ENCODE measurements at places on chromosomes 11 and 22.
A peak's percentile ranks its signal among the peaks of the same experiment; 100 is the strongest.

- DNase-seq, result no peak
These were observed 4.0 kb upstream of the CDKN1C start for GRCh38 chr11:2889362-2890273.

DNA sequence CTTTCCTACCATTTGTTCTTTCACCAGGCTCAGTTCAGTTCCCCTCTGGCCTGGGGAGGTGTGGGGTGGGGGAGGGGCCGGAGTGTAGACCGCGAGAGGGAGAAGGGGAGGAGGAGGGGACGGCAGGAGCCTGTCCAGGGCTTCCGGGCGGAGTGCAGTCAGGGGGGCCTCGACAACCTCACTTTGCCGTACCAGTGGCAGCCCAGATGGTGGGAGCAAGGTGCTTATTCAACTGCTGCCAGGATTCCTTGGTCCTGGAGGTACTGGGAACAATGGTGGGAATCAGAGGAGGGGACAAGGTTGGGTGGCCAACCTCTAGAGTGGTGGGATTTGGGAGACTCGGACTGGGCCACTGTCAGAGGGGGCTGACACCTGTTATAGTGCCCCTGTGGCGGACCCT is 1.2 kb downstream of the BACE1 start:
- no peak for DNase-seq

DNA sequence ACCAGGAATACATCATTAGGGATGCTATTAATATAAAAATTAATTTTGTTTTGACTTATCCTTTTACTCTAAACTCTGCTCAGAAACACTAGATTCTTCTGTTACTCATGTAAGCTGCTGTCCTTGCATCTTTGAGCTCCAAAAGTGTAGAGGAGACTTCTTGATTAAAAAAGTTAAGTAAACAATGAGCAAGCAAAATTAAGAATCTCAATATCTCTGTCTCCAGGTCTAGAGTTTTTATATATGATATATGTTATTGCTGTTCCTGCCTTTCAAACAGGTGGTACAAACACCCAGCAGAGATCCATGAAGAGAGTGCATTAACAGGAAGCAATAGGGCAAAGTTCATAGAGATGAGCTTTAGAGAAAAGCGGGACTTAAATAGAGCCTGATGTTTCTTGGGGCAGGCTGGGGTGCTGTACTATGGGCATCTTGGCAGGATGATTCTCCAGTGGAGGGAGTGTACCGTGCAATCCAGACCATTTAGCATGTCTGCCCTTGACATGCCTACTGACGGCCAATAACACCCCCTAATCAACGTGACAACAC is 6.9 kb downstream of the MAPK1 start:
- DNase-seq, result no peak

DNA sequence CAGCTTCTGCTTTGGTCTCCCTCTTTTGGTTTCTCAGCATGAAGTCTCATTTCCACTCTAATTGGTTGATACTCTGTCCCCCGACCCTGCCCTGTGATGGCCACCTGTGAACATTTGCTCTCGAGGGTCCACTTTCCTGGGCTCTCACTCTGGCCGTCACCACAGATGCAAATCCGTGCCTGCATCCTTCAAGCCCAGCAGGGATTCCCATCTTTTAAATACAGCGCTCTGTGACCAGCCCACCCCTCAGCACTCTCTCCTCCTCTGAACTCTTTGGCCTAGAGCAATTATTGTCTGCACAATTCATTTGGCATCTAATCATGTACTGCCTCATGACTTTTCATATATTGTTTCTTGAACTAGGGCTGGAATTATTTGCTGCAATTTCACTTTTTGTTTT is 26.0 kb downstream of the PKNOX2 start:
- DNase-seq, result no peak

DNA sequence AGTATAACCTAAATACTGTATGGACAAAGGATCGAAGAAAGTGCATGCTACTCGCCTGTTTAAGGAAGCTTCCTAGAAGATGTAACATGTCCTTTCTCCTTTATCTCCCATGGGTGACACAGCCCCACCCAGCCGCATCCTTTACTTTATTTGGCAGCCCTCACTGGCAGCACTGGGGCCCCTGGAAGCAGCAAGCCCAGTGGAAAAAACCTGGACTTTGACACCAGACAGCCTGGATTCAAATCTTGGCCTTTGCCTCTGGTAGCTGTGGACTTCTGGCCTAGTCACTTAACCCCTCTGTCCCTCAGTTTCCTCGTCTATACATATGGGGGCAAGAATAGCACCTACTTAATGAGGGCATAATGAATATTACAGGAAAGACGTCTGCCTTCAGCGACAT is 67.1 kb downstream of the MYEOV start:
- DNase-seq, result no peak

- no peak for DNase-seq
These were observed 71.3 kb downstream of the BBOX1 start for GRCh38 chr11:27111896-27112295.

DNA sequence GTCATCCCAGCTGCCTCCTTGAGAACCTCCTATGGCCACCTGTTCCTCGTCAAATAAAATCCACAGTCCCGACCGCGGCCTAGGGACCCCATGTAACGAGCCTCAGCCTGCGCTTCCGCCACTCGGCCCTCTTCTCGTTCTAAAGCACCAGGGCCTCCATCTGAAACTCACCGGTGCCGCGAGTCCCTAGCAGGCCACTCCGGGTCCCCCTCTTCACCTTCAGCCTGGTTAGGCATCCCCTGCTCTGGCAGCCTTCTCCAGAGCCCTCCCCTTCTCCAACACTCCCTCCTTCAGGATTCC is 2.4 kb upstream of the SSTR3 start:
- DNase-seq, result no peak

GRCh38 chr22:39092111-39092862 is 4.8 kb upstream of the APOBEC3H start:
- no peak for DNase-seq

DNA sequence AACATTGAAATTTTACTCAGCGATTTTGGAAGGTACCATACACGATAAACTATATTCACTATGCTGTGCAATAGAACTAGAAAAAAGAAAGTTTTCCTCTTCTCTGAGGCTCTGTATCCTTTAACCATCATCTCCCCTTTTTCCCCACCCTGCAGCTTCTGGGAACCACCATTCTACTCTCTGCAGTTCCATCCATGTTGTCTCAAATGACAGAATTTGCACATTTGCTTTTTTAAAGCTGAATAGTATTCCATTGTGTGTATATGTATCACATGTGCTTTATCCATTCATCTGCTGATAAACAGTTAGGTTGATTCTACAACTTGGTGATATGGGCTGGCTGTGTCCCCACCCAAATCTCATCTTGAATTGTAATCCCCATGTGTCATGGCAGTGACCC is 21.2 kb downstream of the TMEM123 start:
- no peak for DNase-seq

DNA sequence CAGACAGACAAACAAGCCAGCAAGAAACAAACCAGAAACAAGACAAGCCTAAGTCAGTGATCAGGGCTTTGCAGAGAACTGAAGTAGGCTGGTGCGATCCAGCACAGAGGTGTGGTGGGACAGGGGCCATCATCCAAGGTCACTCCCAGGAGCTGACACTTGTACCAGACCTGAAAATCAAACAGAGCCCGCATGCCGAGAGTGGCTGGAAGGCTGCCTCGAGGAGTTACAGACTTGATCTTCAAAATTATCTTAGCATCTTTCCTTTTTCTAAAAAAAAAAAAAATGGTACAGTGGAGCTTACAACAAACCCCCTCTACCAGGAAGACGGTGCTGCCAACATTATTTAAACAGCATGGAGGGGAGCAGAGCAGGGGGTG is 8.8 kb upstream of the SCUBE1 start:
- DNase-seq, result no peak

DNA sequence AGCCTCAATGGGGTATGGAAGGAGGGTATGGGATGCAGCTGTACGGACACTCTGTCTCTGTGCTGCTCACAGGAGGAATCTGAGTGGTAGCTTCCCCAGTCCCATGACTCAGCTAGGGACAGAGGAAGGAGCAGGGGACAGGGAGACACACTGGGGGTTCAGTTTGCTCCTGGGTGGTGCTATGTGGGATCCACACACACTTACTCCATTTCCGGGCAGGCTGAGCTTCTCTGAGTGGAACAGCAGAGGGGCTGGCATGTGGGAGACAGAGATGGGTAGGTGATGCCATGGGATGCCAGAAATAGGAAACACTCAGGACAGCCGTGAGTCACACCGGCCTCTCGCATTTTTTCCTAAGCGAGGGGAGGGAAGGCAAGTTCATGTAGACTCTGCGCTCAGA is 59.2 kb upstream of the KIRREL3 start:
- DNase-seq, result no peak

DNA sequence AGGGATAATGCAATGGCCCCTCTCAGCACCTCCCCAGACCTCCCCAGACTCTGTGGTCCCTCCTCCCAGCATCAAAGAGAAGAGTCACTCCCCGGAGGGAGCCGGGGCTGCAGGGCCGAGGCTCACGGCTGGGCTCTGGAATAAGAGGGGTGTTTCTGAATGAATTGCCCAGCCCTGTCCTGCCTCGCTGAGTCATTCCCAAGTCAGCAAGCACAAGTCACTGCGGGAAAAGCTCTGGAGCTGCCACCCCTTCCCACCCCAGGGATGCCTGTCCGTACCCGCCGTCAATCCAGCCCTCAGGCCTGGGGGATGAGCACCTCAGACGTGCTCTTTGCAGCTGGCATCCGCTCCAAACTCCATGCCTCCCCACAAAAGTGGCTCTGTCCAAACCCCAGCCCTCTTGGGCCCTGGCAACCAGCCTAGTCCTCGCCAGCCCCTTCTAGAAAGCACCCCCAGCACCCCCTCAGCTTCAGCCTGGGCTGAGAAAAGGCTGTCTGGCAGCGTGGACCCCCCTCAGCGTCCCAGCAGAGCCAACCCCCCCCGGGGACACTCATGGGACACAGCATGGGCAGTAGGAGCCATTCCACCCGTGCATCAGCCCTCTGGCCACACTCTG is 22.7 kb downstream of the CELSR1 start:
- no peak for DNase-seq

DNA sequence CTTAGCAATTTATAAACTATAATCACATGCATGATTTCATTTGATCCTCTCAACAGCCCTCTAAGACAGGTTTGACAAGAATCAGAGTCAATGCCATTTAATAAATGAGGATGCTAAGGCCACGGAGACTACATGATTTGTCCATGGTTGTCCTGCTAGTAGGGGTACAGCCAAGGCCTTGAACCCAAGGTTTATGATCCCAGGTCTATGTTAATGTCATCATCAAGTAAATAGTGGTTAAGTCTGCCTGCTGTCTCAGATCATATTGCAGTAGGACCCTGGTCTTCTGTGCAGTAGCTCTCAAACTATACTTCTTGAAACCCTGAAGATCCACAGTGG is 17.7 kb upstream of the SYTL2 start:
- DNase-seq, result no peak

DNA sequence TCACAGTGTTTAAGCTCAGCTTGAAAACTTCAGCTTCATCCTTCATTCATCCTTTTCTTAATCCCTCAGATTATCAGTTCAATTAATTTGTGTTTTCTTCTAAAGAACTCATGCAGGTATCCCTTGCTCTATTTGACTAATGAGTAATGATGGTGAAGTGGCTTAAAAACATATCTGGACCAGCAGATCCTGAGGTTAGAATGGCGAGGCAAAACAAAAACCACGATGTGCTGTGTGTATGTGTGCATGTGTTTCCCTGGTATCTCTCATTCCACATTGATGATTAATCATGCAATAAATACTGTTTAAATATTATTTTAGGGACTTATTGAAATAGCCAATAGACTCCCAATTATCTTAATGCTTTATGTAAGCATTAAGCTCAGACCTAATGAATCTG is 437.0 kb downstream of the DYNC2H1 start:
- DNase-seq, result no peak

- no peak for DNase-seq
These were observed 175.8 kb downstream of the DSCAML1 start for GRCh38 chr11:117621226-117621625.

DNA sequence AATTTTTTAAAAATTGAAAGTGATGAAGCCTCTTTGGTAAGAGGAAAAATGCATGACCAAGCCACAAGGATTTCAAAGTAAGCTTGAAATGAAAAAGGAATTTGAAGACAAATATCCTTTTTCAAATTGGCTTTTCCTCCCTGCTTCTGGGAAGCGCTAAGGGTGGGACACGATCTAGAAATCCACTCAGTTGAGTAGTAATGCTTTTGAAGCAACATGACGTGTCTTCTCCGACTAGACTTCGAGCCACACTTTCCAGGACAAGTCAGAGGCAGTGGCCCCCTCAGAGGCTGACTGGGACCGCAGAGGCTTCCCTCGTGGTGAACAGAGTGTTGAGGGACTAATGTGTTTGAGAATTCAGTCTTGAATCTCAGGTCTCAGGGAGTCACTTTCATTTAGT is 39.8 kb downstream of the KREMEN1 start:
- no peak for DNase-seq

- no peak for DNase-seq
These were observed 862.8 kb downstream of the FAM181B start for GRCh38 chr11:81870815-81871214.

GRCh38 chr11:31874631-31875191 is 63.6 kb upstream of the PAX6 start:
- no peak for DNase-seq

DNA sequence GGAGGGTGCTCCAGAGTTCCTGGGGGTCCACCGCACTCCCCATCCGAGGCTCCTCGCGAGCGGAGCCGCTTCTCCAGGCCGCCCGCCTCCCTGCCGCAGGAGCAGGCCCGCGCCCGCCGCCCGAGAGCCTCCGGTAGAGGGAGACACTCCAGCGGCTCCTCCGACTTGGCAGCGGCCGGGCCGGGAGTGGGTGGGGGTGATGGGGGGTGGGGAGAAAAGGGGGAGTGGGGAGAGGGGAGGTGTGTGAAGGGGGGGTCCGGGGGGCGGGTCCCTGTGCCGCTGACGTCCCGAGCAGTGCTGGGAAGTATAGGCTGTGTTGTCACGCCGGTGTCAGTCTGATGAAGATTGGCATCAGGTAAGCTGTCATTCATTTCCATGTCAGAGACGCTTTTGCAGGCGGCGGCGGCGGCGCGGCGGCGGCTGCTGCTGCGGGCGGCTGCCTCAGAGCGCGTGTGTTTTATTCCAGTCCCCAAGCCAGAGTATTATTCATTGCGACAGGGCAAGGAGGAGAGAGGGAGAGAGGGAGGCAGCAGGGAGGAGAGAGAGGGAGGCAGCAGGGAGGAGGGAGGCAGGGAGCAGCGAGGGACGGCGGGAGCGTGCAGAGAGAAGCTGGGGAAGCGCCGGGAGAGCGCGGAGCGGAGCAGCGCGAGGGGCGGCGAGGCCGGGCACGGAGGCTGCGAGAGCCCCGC is at the start of gene PKNOX2:
PKNOX2 (plus strand) TSS at position 330 of the 689 bp plus-strand sequence. CDS start 186,555 bp downstream, outside the sequence.
- DNase-seq, result peak; percentile 80

GRCh38 chr11:12372111-12372510 is 5.3 kb upstream of the PARVA start:
- no peak for DNase-seq

- no peak for DNase-seq
These were observed 264.5 kb downstream of the SOX6 start for GRCh38 chr11:16091862-16092261.

- DNase-seq, result no peak
These were observed 765.1 kb downstream of the KCNA4 start for GRCh38 chr11:29251738-29252137.

- DNase-seq, result no peak
These were observed 620.3 kb downstream of the NELL1 start for GRCh38 chr11:21289686-21290085.

Data from putamen (tissue), 1 donor.